Stimulated activated CD4-positive, alpha-beta T cell treated with anti-CD3 and anti-CD28 coated beads, Interleukin-1b, Interleukin-23, amount 100 ng/mL, for 1 hour (primary cell): ENCODE measurements at places on chromosomes 6 and 20.
A peak's percentile ranks its signal among the peaks of the same experiment; 100 is the strongest.

DNA sequence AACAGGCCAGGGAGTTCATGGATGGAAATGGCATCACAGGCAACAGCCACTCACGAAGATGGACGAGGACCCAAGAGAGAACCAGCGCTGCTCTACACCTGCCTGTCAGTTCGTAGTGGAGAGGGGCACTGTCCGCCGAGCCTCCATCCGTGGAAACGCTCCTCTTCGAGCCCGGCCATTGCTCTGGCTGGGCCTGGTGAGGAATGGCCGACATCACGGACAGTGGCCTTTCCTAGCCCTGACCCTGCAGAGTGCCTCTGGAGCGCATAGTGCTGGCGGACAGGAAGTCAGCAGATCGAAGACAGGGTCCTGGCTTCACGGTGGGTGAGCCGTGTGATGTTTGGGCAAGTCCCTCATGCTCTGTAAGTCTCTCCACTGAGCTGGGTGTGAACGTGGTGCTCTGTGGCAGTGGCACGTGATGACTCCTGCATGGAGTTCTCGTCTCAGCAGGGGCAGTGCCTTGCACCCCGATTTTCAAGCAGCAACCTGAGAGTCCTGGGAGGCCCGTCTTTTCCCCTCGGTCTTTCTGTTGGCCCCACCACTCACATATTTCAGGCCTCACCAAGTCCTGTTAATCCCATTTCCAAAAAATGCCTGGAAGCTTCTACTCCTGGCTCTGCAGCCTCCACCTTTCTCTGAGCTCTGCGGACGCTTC, 214.4 kb downstream of the ERMARD start:
- no peak for DNase-seq

GRCh38 chr6:122869437-122870024, 80.5 kb downstream of the SMPDL3A start:
- DNase-seq, result no peak

DNA sequence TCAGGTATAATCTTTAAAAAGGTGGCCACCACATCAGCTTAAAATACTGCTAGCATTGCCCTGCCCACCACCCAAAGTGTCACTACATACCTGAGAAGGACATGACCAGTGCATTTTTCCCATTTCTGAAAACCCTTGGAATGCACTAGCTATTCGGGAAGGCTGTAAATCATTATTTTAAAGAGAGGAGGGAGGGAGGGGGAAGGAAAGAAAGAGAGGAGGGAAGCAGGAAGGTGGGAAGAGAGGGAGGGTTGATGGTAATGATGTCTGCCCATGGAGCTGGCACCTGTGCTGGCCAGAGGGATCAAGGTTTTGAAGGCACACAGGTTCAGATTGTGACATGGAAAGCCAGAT, 32.4 kb downstream of the VAPB start:
- DNase-seq, result no peak

DNA sequence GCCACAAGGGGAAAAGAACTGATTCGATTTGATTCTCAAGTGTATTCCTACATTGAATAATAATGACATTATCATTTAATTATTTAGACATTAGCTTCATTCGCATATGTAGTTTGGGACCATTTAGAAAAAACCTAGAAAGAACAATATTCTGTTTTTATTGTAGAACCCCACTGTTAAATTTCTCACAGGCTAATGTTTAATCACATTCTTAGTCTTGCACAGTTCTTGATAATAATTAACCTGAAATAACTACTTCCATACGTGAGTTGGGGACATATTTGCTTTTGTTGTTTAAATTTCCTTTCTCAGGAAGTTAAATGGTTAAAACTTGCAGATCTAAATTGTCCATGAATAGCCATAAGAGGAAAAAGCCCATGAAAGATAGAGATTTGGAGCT, 275.2 kb downstream of the TFAP2B start:
- no peak for DNase-seq

GRCh38 chr6:5771211-5771610, 235.5 kb downstream of the NRN1 start:
- DNase-seq, result no peak

DNA sequence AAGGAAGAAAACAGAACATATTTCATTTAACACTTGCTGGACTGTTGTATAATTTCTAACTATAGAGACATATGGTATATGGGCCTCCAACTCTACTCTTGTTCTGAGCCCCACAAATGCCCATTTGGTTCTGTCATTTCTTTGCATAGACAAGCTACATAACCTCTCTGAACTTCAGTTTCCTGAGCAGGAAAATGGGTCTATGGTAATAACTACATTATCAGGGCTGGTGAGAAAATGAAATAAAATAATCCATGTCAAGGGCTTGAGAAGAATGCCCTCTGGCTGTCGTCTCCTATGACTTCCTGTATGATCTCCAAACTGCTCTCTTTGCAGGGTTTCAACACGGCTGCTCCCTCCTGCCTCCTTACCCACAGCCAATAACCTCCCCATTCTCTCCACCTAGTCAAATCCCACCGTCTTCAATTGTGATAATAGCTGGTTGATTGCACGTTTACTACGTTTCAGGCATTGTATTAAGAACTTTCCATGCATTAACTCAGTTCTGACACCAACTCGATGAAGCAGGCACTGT, 12.0 kb downstream of the ZCCHC3 start:
- no peak for DNase-seq

DNA sequence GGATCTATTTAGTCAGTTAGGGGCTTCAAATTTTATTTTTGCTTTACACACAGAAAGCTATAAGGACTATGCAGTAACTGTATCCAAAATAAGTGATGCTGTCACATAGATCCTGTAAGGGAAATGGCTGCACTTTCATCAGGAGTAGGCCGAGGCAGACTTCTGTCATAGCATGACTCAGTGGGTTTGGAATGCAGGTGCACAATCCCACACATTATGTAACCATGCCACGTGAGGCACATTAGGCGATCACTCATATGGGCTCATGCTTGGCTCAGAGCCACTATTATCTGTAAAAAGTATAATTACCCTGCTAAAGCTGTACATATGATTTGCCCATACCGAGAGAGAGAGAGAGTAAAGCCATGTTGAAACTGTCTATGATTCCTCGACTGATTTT, 1189.4 kb upstream of the EYS start:
- DNase-seq, result no peak

GRCh38 chr6:118932421-118932820, 2.5 kb downstream of the MCM9 start:
- DNase-seq, result no peak

DNA sequence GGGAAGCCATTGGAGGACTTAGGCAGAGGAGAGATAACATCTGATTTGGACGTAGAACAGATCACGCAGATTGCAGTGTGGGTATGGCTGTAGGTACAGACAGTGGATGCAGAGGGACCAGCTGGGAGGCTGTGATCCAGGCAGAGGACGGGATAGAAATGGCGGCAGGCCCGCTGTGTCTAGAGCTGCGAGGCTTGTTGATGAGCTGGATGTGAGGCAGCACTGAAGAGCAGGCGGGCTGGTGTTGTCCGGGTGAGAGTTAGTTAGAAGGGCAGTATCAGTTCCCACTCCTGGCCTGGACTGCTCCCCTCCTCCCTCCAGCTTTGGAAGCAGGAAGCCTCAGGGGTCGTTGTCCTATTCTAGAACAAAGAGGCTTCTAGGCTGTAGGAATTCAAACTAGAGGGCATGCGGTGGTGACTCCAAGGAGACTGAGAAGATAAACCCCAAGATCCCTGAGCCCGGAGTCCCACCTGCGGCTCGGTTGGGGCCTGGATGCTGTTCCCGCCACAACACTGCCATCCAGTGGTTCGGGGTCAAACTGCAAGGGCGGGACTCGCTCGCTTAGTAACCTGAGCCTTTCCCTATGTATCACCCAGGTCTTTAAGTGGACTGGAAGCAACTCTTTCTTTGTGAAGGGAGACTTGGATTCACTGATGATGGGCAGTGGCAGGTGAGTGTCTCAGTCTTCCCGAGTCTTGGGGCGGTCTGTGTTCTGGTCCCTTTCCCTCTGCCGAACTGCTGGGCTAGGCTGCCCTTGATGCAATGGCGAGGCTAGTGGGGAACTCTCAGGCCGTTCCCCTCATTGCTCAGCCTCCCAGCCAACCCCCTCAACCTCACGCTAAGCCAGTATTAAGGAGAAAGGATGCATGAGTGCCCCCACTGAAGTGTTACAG, 11.2 kb downstream of the TLDC2 start:
- DNase-seq, result peak; percentile 39
